Kidney (tissue), 22 donors: ENCODE measurements at places on chromosomes 7 and 10. TPM values are rescaled to one million over a fixed set of nuclear protein-coding genes. Genes with fewer than 3 reads are reported as not detected.

DNA sequence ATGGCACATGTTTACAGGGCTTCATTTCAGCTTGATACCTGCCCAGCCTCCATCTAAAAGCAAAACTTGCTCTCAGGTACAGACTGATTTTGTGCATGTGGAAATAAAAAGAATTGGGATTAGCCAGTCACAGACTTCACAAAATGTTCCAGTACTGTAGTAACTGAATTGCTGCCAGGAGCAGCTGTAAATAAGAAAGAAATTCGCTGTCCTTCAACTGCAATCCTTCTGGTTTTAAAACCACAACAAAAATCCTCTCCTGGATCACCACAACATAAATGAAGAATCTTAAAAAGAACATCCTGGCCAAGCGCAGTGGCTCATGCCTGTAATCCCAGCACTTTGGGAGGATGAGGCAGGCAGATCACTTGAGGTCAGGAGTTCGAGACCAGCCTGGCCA, 3.9 kb upstream of the MIOS start:
- DNase-seq = no peak

UCN3 gene
- not detected for total RNA-seq

HSPA14 gene
- total RNA-seq = 10.4 TPM

DNA sequence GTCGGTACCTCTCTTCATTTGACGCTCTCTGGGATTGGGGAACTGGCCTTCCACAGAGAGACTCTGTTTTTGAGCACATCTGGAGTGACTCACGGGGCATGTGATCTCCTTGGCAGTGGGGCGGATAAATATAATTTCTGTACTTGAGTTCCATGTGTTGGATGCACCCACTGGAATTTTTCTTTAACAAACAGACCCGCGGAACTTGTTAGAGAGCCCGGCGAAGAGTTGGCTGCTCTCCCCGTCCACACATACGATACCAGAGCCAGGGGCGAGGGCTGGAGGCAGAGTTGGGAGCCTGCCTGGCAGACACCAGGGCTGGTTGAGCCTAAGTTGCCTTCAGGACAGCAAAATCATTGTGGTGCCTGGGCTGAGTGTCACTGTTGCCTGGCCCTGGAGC, at the start of gene FAM180A:
TSS of gene FAM180A (minus strand) at position 44 of the 400 bp plus-strand sequence. CDS start 233 bp downstream, outside the sequence.
- no peak for DNase-seq

NPY4R2 gene
- not detected for total RNA-seq

GRCh38 chr7:128687131-128687530, 15.0 kb downstream of the GARIN1A start:
- no peak for DNase-seq

DNA sequence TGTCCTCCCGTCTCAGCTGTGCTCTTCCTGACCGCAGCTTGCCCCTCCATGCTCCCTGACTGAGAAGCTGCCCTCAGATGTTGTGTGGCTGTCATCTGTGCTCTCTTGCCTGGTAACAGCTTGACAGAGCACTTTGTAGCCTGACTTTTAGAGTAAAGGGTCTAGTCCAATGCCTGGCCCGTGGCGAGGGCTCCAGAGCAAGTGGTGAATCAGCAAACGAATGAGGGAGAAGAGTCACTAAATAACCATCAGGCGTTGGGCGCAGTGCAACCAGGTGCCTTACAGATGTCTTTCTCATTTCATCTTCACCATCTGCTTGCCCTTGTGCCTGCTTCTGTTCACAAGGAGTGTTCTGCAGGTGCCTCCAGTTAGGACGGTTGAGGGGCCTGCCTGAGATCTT, 45.6 kb downstream of the MKI67 start:
- DNase-seq = no peak

GRCh38 chr7:73612598-73613269, 11.6 kb downstream of the MLXIPL start:
- no peak for DNase-seq

DNA sequence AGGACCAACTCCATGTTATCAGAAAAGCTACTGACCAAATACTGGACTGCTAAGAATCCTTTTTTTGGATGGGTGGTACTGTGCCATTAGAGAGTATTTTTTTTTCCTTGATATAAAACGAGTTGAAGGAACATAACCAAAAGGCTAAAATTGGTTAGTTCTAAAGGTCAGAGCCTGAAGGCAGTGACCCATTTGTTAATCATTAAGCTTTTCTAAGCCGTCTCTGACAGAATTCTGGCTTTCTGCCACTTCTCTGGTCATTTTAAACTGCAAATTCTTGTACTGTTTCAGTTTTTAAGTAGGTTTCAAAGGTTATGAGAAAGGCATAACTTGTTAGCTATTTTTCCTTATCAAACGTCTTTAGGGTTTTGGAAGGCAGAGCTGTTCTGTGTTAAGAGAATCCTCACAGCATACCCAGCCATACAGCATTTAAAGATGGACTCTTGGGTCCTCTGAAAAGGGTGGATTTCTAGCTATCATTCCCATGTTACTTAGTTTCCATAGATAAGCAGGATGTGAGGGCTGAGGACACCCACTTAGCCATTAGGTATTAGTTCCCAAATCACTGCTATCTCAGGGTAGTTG, 196.8 kb downstream of the RNLS start:
- no peak for DNase-seq

DNA sequence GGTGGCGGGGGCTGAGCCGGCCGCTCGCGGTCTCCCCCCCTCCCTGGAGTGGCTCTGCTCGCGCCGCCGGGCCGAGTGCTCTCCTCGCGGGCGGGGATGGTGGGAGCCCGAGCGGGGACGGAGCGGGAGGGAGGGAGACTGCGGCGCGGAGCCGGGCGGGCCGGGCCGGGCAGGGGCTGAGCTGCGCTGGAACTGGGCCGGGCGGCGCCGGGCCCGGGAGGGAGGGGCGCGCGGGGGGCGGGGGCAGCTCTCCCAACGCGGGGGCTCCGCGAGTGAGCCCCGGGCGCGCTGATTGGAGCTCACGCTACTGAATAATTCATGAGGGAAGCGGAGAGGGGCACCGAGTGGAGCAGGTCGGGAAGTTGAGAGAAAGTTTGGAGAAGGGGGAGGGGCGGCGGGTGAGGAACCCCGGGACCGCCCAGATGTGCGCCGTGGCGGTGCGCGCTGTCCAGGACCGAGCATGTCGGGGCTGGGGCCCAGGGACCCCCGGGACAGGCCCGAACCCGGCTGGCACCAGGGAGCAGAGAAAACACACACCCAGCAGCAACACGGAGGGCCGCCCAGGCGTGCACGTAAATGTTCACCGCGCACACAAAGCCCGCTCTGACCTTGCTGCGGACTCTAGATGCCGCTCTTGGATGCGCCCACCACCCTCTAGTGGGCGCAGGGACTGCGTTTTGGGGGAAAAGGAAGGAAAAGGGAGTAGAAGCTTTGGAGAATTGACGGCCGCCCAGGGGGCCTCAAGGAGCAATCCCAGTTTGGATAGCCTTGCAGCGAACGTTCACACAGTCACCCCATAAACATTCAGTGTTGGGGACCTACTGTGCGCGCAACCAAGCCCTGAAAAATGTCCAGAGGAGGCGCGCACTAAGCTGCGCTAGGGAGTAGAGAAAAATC, at the start of gene EPHB4:
TSS of gene EPHB4 (minus strand) at position 194 of the 897 bp plus-strand sequence. CDS start 493 bp downstream, outside the sequence.
- DNase-seq = peak; percentile 98

DNA sequence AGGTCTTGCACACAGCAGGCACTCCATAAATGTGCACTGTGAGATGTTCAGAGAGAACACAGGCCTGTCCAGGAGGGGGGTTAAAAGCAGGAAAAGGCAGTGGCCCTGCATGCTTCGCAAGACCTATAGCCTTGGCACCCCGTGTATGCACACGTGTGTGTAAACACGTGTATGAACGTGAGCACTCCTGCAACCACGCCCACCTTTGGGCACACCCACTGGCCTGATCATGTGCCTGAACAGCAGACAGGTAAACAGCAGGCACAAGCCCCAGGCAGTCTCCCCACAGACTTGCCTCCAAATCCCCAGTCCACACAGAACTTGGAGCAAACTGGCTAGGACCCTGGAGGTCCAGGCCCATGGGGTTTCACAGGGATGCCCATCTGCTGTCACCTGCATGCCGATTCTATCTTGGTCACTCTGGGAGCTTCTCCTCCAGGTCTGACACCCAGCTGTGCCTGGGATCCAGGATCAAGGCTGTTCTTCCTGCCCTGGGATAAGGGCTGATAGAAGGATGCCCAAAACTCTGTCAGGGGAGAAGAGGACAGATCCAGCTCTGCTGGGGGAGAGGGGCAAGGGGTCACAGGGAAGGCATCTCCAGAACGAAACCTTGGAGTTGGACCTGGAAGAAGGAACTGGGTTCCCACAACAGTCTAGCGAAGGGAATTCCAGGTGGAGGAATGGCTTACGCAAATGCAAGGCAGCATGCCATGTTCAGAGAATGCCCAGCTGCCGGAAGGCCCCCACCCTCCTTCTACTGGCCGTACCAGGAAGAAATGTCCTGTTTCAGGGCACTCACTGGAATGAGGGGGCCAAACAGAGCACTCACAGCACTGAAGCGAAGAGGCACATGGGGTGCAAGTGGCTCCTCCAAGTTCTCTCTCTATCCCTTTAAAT, 14.3 kb upstream of the ZMIZ1 start:
- DNase-seq = no peak

- DNase-seq = peak; percentile 100
These were observed at the start of the genes PHTF2 and TMEM60 for GRCh38 chr7:77798394-77799077. PHTF2 (plus strand) TSS chr7:77798773. TMEM60 (minus strand) TSS chr7:77798434; CDS start chr7:77794373, 4,061 bp downstream.

MMD2 gene
- total RNA-seq = not detected

- DNase-seq = no peak
These were observed 4.2 kb upstream of the LIPA start for GRCh38 chr10:89255793-89256192.

LRRN3 gene
- total RNA-seq = 1.1 TPM

DNA sequence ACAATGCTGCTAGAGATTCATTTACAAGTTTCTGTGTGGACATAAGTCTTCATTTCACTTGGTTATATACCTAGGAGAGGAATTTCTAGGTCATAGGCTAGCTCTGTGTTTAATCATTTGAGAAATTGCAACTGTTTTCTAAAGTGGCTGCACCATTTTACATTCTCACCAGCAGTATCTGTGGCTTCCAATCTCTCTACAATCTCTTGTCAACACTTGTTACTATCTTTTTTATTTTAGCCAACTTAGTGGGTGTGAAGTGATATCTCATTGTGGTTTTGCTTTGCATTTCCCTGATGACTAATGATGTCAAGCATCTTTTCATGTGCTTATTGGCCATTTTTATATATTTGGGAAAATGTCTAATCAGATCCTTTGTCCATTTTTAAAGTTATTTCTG, 53.0 kb upstream of the DRGX start:
- no peak for DNase-seq

CNPY1 gene
- total RNA-seq = not detected

TMEM236 gene
- total RNA-seq = 1.9 TPM

DNA sequence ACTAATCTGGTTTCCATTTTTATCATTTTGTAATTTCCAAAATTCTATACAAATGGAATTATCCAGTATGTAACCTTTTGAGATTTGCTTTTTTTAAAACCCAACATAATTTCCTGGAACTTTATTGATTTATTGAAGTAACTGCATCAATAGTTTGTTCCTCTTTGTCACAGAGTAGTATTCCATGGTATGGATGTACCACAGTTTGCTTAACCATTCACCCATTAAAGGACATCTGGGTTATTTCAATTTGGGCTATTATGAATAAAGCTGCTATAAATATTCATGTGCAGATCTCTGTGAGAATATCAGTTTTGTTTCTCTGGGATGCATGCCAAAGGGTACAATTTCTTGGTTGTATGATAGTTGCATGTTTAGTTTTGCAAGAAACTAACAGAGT, 2.9 kb downstream of the GPNMB start:
- no peak for DNase-seq

RPEL1 gene
- total RNA-seq = not detected

- DNase-seq = no peak
These were observed 1.7 kb downstream of the CPA5 start for GRCh38 chr7:130346177-130346905.

- DNase-seq = no peak
These were observed 7.5 kb upstream of the KMT2E start for GRCh38 chr7:105006367-105007136.

WNT16 gene
- not detected for total RNA-seq

- DNase-seq = no peak
These were observed 13.5 kb upstream of the CACUL1 start for GRCh38 chr10:118768041-118768919.

PHYHIPL gene
- total RNA-seq = 12.0 TPM

DNA sequence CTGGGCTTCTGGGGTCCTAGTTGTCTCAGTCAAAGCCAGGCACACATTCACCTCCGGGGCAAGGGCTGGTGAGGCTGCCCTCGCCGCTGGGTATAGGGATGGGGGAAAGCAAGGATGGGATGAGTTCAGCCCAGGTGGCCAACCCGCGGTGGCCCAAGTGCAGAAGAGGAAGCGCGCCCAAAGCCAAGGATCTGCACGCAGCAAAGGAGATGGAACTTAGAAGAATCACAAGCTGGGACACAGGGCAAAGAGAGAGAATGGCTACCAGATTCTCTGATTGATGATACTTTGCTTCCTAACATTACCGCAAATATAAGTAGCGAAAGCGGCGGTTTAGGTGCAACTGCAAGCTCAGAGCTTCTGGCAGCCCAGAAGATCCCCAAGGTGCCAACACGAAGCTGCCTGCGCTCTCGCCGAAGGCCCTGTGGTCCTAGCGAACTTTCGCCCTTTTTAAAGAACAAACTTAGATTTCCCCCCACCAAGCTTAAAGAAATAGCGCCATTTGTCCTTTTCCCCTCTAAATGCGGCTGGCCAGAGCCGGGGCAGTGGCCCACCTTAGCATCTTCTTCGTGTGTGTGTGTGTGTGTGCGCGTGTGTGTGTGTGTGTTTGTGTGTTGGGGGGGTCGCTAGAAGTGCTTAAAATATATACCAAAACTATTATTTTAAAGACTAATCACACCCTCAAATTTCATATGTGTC, 927 bp upstream of the MKX start:
- DNase-seq = no peak

CHRM2 gene
- not detected for total RNA-seq
